Activated T-cell treated with anti-CD3 and anti-CD28 coated beads, Interleukin-2, amount 50 U/mL, for 4 hours (primary cell): ENCODE measurements at places on chromosomes 1 and 21. TPM values are rescaled to one million over a fixed set of nuclear protein-coding genes. Genes with fewer than 3 reads are reported as not detected.

- DNase-seq = no peak
Observed at GRCh38 chr21:39451332-39452206, at the start of gene SH3BGR. TSS of gene SH3BGR (plus strand) at chr21:39451970. CDS start at chr21:39452097, 127 bp downstream.

DNA sequence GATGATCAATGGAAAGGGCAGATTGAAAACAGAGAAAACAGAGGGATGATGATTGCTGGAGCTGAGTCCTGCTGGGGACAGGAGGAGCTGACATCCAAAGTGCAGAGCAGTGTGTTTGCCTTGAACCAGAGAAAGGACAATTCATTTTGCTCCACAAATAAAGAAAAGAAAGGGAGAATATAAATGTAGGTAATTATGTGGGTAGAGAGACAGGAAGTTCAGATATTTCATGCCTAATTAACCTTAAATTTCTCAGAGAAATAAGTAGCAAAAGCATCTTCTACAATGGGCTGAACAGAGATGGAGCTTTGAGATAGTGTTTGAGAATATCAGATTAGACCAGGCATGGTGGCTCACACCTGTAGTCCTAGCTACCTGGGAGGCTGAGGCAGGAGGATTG lies 93.2 kb downstream of the TNFSF18 start:
- no peak for DNase-seq

- DNase-seq = no peak
Observed at GRCh38 chr1:227938276-227938675, 9.5 kb downstream of the WNT9A start.

DNA sequence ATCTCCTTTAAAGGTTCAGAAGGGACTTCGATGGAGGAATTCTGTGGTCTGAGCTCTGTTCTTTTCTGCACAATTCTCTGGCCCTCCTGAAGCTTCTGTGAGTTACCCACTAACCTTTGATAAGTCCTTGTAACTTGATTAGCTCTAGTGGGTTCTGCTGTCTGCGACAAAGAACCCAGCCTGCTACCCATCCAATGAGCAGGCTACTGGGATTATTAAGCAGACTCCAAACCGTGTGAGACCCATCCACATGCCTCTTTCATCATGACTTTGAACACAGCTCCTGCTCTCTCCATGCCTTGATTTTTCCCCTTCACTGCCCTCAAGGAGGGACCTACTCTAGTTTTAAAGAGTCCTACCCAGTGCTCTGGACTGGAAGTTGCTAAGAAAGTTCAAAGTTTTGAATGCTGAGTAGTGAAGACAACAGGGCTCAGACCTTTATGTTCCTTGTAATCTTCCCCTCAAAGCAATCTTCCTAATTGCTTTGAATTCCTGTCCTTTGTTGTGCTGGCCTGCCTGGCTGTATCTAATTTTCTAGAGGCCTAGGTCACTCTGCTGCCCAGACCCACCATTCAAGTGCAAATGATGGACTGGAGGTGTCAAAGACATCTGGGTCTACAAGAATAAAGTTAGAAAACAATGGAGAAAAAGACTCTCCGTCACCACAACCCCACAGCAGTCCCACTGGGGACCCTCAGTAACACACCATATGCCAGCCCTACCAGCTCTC lies 146.9 kb downstream of the RHOU start:
- DNase-seq = no peak

- DNase-seq = no peak
Observed at GRCh38 chr1:248751142-248751541, 4.4 kb downstream of the LYPD8 start.

DNA sequence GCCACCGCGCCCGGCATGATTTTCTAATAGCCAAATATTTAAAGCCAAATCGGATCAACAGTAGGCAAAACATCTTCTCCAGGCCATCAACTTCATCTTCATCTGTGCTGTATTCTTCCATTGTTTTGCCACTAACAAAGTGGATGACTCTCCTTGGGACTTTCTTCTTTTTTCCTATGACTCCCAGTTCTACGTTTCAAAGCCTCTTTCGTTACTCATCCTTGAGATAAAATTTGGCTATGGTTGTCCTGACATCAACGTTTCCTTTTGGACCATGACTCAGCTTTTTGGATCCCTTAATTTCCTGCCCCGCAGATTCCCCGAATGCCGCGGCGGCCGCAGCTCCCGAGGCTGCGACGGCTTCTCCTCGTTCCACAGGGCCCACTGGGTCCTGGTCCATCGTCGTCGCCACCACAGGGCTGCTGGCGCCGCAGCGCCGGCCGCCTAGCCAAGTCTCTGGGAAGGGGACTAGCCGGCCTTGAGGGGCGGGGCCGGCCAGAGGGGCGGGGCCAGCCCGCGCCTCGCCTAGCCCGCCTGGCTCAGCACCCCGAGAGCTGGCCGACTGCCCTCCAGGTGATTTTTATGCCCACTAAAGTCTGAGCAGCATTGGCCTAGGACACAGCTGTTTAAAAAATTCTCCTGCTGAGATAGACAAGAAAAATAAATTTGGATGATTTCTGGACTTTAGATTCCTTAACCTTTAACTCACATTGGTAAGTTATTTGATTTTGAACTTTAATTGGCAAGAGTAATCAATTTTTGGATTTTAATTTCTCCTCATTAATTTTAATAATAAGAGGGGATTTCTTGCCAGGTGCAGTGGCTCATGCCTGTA lies 93.9 kb downstream of the ADCY10 start:
- no peak for DNase-seq

DNA sequence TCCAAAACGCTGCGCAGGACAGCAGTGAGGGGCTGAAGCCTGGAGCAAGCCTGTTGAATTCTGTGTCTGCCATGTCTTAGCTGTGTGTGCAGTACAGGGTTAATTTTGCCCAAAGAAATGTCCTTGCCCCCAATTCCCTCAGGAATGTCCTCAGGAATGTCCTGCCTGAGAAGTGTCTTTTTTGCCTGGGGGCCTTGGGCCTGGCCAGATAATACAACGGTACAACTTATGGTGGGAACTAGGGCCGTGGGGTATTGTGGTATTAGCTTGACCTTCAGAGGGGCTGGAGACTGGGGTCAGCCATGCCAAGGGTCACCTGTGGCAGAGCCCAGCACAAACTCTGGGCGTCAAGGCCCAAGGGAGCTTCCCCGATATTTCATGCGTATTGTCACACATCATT lies 107.7 kb downstream of the AJAP1 start:
- DNase-seq = no peak

DYNLT4 gene
- not detected for total RNA-seq

TTC34 gene
- 0.56 TPM for total RNA-seq

OR14K1 gene
- not detected for total RNA-seq
